ENCODE measurements at places on chromosomes 12 and 14. TPM values are rescaled to one million over a fixed set of nuclear protein-coding genes. Genes with fewer than 3 reads are reported as not detected.

RNASE3 gene
- not detected for total RNA-seq

DNA sequence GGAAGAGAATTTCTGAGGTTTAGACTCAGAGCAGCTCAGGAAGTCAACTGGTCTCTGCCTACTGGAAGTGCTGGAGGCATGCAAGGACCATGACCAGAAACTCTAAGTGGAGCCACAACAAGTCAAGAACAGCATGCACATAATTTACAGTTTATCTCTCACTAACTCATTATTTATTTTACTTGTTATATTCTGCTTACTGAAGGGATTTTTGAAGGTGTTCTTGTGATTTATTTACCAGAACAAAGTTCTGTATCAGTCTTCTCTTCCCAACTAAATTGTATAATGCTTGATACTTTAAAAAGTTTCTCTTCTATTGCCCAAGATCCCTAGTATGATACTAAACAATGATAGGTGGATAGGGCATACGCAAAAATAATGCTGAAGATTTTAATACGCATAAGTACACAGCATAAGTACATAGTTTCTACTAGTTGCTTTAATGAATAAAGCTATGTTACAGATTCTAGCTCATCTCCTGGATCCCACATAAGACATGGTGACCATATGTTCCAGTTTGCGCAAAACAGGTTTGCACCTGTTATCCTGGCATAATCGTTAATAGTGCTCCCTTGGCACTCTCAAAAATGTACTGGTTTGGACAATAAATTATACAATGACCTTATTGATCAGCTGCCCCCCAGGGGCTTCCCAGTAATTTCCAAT, 11.6 kb upstream of the SPTB start:
- no peak for DNase-seq
- H3K36me3 ChIP-seq = no peaks in the 10 kb centered on the region
- no peak overlapping the region for H3K4me3 ChIP-seq
- H3K27me3 ChIP-seq = no peaks in the 10 kb centered on the region
- no peaks in the 10 kb centered on the region for H3K4me1 ChIP-seq

FAM186B gene
- 0.59 TPM for total RNA-seq

PTPRQ gene
- 8.0 TPM for total RNA-seq

AQP2 gene
- total RNA-seq = not detected

GRCh38 chr12:112380663-112381405, 1.4 kb downstream of the HECTD4 start:
- peak overlapping the region; percentile 86 for H3K27ac ChIP-seq
- no peak for DNase-seq
- no peaks in the 10 kb centered on the region for H3K4me1 ChIP-seq
- no peaks in the 10 kb centered on the region for H3K27me3 ChIP-seq

- H3K4me3 ChIP-seq = no peak overlapping the region
- no peak overlapping the region for H3K27ac ChIP-seq
Measured at GRCh38 chr12:18562531-18562930, 175.3 kb downstream of the PLCZ1 start.

- no peak overlapping the region for H3K4me3 ChIP-seq
- DNase-seq = no peak
- H3K27ac ChIP-seq = no peak overlapping the region
- no peaks in the 10 kb centered on the region for H3K4me1 ChIP-seq
Measured at GRCh38 chr14:24960816-24961215, 89.1 kb downstream of the STXBP6 start.

DNA sequence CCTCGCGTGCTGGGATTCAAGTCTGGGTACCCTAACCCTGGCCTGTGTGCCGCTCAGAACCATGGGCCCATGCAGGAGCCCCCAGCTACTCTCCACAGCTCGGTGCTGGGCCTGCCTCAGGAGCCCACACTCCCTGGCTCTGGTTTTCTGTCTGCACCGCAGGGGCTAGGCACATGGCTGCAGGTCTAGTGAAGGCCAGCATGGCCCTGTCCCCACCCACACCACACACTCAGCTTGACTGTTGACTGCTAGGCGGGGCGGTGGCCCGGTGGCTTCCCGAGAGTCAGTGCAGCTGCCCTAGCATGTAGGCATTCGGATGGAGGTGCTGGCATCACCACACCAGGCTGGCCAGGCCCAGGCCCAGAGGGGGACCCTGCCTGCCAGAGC, 7.9 kb downstream of the INF2 start:
- no peak overlapping the region for H3K4me3 ChIP-seq
- DNase-seq = no peak
- peak overlapping the region; percentile 61 for H3K27ac ChIP-seq
- peaks cover 4% of the 10 kb centered on the region for H3K36me3 ChIP-seq
- H3K4me1 ChIP-seq = peaks cover 25% of the 10 kb centered on the region
- H3K27me3 ChIP-seq = no peaks in the 10 kb centered on the region

DNA sequence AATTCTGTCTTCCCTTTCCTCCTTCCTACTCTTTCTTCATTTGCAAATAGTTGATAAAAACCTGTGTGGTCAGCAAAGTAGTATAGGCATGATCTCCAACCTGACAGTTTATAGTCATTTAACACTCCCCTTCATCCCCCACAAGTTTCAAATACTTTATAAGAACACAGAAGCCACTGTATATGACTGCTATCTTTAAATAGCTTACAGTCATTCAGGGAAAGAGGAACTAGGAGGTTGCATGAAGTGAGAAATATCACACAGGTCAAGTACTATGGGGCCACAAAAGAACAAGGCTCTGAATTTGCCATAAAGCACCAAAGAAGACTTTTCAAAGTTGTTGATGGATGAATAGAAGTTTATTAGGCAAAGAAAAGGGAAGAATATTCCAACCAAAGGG, 431.3 kb downstream of the NPAS3 start:
- H3K27ac ChIP-seq = no peak overlapping the region
- no peaks in the 10 kb centered on the region for H3K27me3 ChIP-seq
- no peak for DNase-seq
- no peak overlapping the region for H3K4me3 ChIP-seq
- H3K4me1 ChIP-seq = no peaks in the 10 kb centered on the region

GRCh38 chr14:76920331-76921087, 94.3 kb downstream of the LRRC74A start:
- peaks cover 24% of the 10 kb centered on the region for H3K4me1 ChIP-seq
- no peaks in the 10 kb centered on the region for H3K27me3 ChIP-seq
- H3K36me3 ChIP-seq = no peaks in the 10 kb centered on the region
- DNase-seq = no peak

NFATC4 gene
- 67.2 TPM for total RNA-seq

INHBE gene
- total RNA-seq = not detected

- peak overlapping the region; percentile 5 for H3K27ac ChIP-seq
- no peak overlapping the region for H3K4me3 ChIP-seq
- no peak for DNase-seq
- no peaks in the 10 kb centered on the region for H3K36me3 ChIP-seq
Measured at GRCh38 chr12:132474237-132474741, 15.7 kb upstream of the FBRSL1 start.

DNA sequence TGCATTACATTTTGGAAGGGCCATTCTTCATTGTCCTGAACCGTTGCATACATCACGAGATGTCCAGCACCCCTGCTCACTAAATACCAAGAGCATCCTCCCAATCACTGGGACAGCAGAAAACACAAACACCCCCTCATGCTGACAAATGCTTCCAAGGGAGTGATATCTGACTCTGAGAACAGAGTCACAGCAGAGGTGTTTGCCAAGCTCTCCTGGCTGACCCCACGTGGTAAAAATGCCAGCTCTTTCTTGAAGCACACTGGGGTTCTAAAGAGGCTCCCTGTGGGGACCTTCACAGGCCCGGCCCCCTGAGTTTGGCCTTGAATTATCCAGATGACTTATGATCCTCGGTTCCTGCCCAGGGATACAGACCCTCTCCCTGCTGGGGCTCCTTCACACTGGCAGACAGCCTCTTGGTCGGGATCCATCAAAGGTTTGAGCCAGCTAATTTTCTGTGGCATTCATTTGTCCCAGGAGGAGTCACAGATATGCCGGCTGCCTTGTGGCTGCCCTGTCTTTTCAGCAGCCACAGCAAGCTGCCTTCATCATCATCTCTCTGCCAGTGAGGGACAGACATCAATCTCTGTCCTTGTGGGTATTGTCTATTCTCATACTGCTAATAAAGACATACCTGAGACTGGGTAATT, 43.1 kb upstream of the PSMC1 start:
- no peak overlapping the region for H3K4me3 ChIP-seq
- H3K4me1 ChIP-seq = no peaks in the 10 kb centered on the region
- H3K36me3 ChIP-seq = no peaks in the 10 kb centered on the region
- no peak overlapping the region for H3K27ac ChIP-seq

NUDT14 gene
- total RNA-seq = 14.9 TPM

- H3K4me3 ChIP-seq = peak overlapping the region; percentile 94
- H3K27ac ChIP-seq = peak overlapping the region; percentile 95
- peaks cover 5% of the 10 kb centered on the region for H3K4me1 ChIP-seq
- no peaks in the 10 kb centered on the region for H3K36me3 ChIP-seq
- no peaks in the 10 kb centered on the region for H3K27me3 ChIP-seq
- peak; percentile 74 for DNase-seq
Measured at GRCh38 chr12:6869049-6870021, 2.0 kb downstream of the TPI1 start.

GRCh38 chr14:99681832-99682148, 2.3 kb upstream of the CYP46A1 start:
- no peaks in the 10 kb centered on the region for H3K36me3 ChIP-seq
- no peaks in the 10 kb centered on the region for H3K27me3 ChIP-seq
- no peak for DNase-seq
- peaks cover 5% of the 10 kb centered on the region for H3K4me1 ChIP-seq
- no peak overlapping the region for H3K27ac ChIP-seq
- no peak overlapping the region for H3K4me3 ChIP-seq

DNA sequence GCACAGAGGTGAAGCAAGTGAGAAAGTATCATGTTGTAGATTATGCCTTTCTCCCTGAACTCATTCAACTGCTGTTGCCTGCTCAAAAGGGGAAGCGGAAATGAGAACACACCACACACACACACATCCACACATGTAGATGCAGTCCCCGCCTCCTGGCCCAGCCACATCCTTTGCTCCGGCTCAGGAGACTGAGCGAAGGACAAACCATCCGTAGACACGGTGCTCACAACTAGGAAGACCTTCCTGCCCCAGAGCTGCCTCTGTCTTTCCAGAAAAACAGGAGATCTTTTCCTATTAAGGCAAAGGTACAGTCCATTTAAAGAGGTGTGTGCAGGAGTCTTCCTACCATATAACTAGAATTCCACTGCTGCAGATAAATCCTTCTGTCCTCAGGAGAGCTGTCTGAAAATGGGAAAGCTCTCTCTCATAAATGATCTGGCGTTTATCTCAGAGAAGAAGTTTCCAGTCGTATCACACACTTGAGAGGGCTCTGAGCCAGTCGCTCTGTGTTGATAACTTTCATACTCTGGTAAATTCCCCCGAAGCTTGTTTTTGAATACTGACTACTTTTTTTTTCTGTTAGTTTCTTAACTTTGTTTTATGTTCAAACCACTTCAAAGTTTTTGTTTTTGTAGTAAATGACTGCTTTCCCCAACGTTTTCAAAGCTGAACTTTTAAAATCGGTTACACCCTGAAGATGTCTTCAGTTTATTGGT, at the start of gene TESPA1:
Gene TESPA1, minus strand, starts transcription at position 105 of the 719 bp plus-strand sequence. CDS start 10,200 bp downstream, outside the sequence.
- H3K4me1 ChIP-seq = no peaks in the 10 kb centered on the region
- no peaks in the 10 kb centered on the region for H3K36me3 ChIP-seq
- no peaks in the 10 kb centered on the region for H3K27me3 ChIP-seq
- H3K4me3 ChIP-seq = peak within 1 kb of the TSS; percentile 10

GRCh38 chr12:85711735-85712390, 124.3 kb downstream of the RASSF9 start:
- no peaks in the 10 kb centered on the region for H3K27me3 ChIP-seq
- DNase-seq = no peak
- no peaks in the 10 kb centered on the region for H3K4me1 ChIP-seq

DNA sequence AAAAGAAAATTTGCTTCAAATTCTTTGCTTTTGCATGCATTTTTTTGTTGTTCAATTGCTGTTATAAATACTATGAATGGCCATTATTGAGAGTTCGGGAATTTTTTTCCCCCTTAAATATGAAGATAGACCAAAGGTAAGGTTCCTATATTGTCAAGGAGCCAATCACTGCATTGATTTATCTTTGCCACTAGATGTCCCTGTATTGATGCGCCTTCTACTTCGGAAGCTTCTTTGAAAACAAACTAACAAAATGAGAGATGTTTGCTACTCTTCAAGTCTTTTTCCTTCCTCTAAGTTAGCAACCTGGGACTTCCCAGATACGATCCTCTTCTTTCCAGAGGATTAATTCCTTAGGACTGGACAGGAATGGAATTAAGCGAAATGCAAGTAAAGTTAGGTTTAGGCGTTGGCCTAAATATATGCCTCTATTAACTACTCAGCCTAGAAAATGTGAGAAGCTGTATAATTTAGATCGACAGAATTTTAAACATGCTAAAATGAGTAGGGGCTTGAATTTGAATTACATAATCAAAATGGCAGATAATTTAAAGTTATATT, 318.1 kb downstream of the AEBP2 start:
- no peaks in the 10 kb centered on the region for H3K4me1 ChIP-seq
- H3K27ac ChIP-seq = no peak overlapping the region
- H3K36me3 ChIP-seq = no peaks in the 10 kb centered on the region
- no peak overlapping the region for H3K4me3 ChIP-seq
- no peak for DNase-seq

SIX4 gene
- total RNA-seq = 2.6 TPM

- no peak for DNase-seq
- no peaks in the 10 kb centered on the region for H3K27me3 ChIP-seq
- no peaks in the 10 kb centered on the region for H3K36me3 ChIP-seq
- no peak overlapping the region for H3K4me3 ChIP-seq
- peak overlapping the region; percentile 57 for H3K27ac ChIP-seq
Measured at GRCh38 chr12:46558677-46559076, 186.1 kb upstream of the SLC38A2 start.

DAO gene
- total RNA-seq = not detected

DNA sequence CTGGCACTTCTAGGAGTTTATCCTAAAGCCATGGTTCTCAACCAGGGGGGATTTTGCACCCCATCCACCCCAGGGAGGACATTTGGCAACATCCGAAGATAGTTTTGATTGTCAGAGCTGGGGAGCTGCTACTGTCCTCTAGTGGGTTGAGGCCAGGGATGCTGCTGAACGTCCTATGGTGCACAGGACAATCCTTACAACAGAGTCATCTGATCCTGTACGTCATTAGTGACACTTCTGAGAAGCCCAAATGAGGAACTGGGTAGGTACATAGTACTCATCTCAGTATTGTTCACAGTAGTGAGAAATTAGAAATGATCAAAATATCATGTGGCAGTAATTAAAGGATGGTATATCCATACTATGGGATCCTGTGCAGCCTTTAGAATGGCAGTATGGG, 185.1 kb downstream of the CHST11 start:
- no peaks in the 10 kb centered on the region for H3K27me3 ChIP-seq
- DNase-seq = no peak
- H3K4me1 ChIP-seq = no peaks in the 10 kb centered on the region
- H3K27ac ChIP-seq = no peak overlapping the region
- H3K4me3 ChIP-seq = no peak overlapping the region

- H3K27me3 ChIP-seq = no peaks in the 10 kb centered on the region
- H3K4me1 ChIP-seq = no peaks in the 10 kb centered on the region
- H3K27ac ChIP-seq = no peak overlapping the region
- DNase-seq = no peak
Measured at GRCh38 chr12:107567876-107568619, 117.6 kb upstream of the PWP1 start.

CMA1 gene
- not detected for total RNA-seq

All from breast epithelium (tissue), 4 donors.